Stimulated activated CD4-positive, alpha-beta T cell treated with anti-CD3 and anti-CD28 coated beads, Interleukin-4, amount 100 ng/mL, for 48 hours (primary cell): ENCODE measurements at places on chromosomes 5 and 9.

DNA sequence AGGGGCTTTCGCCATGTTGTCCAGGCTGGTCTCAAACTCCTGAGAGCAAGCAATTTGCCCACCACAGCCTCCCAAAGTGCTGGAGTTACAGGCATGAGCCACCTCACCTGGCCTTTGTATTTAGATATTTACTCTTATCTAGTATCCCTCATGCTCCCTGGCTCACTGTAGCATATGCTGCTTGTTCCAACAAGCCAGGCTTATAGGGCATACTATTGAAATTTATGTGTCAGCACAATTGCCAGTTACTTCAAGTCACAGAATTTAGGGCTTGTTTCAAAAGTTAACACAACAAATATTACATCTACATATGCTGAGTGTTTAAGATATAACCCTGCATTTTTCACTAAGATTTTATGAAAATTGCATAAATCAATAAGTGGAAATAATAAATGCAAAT is 469.2 kb upstream of the ZNF608 start:
- DNase-seq, result no peak

DNA sequence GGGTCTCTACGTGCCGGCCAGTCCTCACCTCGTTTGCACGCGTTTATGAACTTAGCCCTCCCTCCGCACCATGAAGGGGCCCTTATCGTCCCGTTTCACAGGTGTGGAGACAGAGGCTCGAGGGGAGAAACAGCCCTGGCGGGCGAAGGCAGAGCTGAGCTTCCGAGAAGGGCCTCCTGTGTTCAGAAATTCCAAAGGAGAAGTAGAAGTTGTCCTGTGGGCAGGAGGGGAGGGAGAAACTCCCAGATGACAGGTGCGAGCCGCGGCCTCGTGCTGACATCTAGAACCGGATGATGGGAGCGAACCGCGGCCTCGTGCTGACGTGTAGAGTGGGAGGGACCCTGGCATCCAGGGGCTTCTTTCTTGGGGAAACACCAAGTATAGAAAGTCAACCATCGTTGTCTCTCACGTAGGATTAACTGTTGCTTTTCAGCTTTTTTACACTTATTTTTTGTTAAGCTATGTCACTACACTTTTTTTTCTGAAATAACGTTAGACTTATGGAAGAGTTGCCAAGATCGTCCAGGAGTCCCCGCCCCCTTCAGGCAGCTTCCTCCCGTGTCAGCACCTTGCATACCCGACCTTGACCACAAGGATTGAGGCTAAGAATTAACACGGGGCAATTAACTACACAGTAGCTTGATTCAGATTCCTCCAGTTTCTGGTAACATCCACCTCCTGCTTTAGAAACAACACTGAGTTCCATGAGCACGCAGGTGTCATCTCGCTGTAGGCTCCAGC is 42.8 kb upstream of the NKD2 start:
- DNase-seq, result no peak

GRCh38 chr5:158373608-158374395 is 514.9 kb upstream of the CLINT1 start:
- DNase-seq, result no peak

GRCh38 chr9:5719100-5719926 is 90.4 kb downstream of the RIC1 start:
- no peak for DNase-seq

GRCh38 chr9:23850242-23850689 is 24.2 kb upstream of the ELAVL2 start:
- no peak for DNase-seq

DNA sequence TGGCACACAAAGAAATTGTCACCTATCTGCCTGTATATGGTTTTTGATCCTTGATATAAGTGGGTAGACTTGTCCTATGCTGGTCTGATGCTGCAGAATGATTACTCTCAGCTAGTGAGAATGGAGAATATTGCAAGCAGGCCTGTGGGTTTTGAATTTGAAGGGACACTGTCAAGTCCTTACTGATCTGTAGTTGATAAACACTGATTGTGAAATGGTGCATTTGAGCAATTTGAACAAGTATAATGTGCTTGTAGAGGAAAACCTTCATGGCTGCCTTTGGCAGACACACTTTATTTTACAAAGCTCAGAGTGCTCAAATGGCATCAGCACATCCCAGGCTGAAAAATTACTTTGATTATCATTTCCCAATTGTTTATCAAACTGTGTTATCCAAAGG is 9.3 kb downstream of the ENTREP1 start:
- DNase-seq, result no peak

DNA sequence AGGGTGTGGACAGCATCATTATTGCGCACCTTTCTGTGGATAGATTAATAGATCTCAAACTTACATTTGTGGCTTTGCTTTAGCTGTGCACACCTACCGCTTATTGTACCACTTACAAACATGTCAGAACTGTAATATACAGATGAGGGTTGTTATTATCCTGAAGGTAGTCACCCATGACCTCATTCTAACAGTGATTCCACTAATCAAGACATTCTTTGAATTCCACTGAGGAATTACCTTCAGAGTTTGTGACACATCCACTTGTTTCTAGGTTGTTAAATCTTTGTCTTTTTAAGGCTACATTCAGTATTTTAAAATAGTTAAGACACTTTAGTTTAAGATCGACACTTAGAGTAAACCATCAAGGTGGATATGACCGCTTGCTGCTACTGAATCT is 7.8 kb downstream of the KCNV2 start:
- no peak for DNase-seq

DNA sequence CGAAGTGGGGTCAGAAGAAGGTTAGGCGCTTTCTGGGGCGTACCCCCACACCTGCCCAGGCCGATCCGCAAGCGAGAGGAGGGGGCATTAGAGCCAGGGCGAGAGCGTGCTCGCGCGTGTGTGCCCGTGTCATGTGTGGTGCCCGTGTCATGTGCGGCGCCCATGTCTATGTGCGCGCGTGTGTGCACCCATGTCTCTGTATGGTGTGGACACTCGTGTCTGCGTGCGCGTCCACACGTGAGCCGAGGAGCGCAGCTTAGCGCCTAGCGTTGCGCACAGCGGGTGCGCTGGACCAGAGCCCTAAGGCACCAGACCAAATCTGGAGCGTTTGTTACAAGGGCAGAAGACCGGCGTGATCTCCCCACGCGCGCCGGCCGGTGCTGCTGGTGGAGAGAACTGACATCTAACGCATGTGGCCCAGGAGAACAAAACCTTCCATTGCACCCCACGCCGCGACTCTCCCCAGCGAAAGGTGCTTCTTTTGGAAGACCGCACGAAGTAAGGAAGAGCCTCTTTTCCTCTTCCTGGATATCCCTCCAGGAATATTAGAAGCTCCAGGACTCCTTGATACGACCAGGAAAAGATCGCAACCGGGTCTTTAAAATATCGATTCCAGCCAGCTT is 644 bp downstream of the NIM1K start:
- peak; percentile 11 for DNase-seq

DNA sequence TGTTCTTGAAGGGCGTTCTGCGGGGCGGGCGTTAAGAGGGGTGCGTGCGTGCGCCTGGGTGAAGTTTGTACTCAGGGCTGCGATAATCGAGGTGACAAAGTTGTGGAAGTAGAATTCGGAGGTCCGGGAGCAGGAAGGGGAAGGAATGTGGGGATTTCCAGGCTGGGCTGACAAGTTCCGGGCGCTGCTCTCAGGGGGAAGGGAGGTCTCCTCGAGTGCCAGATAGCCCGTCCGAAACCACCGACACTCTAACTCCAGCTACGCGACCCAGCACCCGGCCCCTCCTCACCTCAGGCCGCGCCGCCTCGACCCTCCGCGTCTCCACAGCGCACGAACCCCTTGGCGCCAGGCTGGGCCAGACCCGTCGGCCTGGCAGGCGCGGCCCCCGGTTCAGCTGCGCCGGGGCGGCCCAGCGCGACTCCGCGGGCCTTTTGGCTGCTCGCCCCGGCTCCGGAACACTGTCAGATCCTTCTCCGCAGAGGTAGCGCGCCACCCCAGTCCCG is at the start of gene IL6ST:
Gene IL6ST (minus strand): TSS at position 469 of the 503 bp plus-strand sequence. CDS start 18,685 bp downstream, outside the sequence.
- no peak for DNase-seq

GRCh38 chr5:53023969-53024368 is 34.8 kb downstream of the ITGA2 start:
- DNase-seq, result no peak

DNA sequence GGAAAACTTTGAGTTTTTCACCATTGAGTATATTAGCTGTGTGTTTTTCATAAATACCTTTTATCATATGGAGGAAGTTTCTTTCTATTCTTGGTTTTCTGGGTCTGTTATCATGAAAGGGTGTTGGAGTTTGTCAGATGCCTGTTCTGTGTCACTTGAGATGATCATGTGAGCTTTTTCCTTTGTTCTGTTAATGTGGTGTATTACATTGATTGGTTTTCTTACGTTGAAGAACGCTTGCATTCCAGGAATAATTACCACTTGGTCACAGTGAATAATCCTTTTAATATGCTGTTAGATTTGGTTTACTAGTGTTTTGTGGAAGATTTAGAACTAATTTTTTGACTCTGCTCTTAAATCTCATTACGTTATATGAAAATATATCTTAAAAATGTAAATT is 7.8 kb downstream of the PLEKHG4B start:
- DNase-seq, result no peak

DNA sequence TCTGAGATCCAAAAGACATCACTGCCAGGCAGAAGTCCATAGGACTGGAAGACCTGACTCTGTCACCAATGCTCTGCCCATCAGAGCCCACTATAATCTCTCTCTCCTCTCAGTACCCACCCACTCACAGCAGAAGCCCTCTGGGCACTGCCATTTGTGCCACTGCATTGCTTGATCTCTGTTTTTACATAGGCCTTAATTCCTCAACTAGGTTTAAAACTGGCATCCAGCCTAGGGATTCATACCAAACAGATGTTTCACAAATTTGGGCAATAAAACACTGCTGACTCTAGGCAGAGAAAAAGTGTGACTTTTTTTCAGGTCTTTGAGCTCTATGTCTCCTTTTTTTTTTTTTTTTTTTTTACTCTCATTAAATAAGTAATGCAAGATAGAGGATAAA is 91.1 kb upstream of the RANBP3L start:
- no peak for DNase-seq

DNA sequence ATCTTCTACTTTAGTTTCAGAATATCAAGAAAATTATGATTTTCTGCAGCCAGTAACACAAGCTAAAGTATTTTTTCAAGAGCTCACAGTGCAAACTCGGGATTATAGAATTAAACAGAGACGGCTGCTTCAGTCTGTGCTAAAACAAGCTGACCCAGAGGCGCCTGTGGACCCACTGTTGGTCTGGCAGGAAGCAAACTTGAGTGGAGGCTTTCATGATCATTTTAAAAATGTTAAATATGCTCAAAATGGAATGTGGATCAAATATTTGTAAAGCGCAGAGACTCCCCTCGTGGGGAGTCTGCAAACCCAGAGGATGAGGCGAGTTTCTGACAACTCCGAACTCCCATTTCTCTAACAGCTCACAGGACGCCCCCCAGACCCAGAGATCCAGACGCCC is 13.0 kb downstream of the ROR2 start:
- no peak for DNase-seq

- no peak for DNase-seq
These were observed 213.6 kb upstream of the KCNN2 start for GRCh38 chr5:114148253-114148652.

- no peak for DNase-seq
These were observed 153.7 kb downstream of the TLE1 start for GRCh38 chr9:81535542-81536241.

- no peak for DNase-seq
These were observed 25.8 kb downstream of the ZBTB34 start for GRCh38 chr9:126886034-126886822.

DNA sequence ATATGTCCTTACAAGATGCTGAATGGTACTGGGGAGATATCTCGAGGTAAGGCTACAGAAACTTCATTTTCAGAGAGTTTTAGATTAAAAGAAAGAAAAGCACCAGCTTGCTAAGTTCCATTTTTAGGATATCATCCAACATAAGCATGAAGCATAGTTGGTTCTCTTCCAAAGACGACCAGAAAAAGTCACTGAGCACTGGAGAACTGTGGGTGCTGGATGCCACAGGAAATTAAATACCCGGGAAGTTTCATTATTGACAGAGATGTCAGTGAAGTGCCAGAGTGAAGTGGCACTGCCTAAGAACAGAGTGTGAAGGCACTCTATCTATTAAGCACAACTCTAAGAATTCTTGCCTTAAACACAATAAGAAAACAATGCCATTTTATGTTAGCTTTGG is 76.8 kb downstream of the PIK3R1 start:
- no peak for DNase-seq

GRCh38 chr9:89026876-89027275 is 35.6 kb downstream of the S1PR3 start:
- no peak for DNase-seq

- no peak for DNase-seq
These were observed 7.7 kb upstream of the RASGEF1C start for GRCh38 chr5:180216646-180217171.

DNA sequence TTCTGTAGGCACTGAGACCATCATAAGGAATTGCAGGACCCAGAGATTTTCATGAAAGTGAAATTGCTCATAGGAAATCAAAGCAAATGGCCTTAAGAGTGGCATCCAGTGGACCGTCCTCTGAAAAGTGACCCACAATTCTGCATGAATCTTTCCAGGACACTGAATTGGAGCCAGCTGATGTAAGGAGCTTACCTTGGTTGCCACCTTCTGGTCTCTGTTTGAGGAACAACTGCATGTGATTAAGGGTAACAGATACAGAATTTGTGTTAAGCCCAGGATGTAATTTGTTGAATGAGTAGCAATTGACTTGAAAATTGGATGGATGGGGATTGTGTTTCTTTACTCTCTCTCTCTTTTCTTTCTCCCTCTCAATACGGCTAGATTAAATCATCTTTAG is 49.9 kb upstream of the GAS1 start:
- DNase-seq, result no peak

DNA sequence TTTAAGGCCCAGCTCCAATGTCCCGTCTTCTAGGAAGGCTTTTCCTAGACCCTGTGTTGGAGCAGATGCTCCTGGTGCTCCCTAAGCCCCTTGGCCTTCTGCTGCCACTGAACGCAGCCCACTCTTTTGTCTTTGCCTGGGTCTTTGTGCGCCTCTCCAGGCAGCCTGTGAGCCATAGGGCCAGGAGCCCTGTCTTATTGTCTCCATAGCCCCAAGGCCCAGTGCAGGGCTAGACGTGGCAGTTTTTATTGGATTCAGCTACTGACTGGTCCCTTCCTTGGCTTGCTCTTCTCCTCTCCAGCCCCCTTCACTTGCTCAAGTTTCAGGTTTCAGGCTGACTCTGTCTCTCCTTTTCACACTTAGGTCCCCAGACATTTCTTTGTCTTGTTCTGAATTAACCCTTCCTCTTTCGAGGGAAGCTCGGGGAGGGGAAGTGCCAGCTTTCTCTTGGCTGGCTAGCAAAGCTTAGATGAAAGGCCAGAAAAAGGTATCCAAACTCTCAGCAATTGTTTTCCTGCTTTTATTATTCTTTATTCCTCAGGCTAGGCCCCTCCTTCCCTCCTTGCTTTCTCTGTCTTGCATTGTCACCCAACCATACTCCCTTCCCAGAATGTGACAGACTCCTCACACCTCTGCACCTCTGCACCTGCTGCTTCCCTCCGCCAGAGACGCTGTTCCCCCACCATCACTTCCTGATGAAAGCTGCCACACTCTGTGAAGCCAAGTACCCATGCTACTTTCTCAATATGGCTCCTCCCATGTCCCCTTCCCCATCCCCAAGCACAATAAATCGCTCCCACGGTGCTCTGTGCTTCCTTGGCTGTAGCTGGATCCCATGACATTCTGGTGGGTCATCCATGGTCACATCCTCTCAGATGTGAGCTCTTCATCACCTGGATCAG is 101.6 kb upstream of the CPEB4 start:
- no peak for DNase-seq

GRCh38 chr9:115590011-115590410 is 472.1 kb upstream of the TNC start:
- DNase-seq, result no peak

GRCh38 chr5:73284220-73284795 is 111.3 kb downstream of the TMEM174 start:
- no peak for DNase-seq
